ENCODE measurements at places on chromosomes 16 and 17. TPM values are rescaled to one million over a fixed set of nuclear protein-coding genes. Genes with fewer than 3 reads are reported as not detected.

GRCh38 chr17:73895157-73895556, 250.9 kb upstream of the SDK2 start:
- DNase-seq: no peak

DNA sequence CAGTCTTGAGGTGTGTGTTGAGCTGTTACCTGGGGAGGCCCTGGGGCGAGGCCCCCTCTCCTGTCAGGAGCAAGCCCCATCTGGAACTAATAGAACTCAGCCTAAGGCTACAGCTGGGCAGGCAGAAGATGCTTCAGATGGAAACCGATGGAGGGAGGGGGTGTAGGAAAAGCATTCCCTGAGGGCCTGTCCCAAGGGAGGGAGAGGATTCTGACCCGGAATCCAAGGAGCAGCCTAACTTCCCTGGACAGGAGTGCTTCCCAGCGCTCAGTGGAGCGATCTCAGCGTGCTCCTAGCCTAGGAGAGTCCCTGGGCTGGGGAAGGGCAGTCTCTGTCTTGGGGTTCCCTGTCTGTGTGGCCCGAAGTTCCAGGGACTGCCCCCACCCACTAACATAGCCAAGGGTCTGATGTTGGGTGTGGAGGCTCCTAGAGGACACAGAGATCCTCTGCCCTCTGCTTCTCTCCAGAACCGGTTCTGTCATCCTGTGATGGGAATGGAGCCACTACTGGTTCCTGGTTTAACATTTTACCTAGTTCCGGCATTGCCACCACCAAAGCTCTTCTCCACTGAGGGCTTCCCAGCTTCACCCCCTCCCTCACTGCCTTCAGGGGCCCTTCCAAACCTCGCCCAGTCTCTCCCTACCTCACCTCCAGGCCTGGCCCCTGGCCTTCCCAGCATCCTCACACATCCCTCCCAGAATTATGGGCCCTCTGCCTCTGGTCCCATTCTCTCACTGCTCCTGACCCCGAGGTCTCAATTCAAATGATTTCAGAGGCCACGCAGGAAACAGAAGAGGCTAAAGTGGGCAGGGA, 58.7 kb downstream of the RTN4RL1 start:
- no peak for DNase-seq

DNA sequence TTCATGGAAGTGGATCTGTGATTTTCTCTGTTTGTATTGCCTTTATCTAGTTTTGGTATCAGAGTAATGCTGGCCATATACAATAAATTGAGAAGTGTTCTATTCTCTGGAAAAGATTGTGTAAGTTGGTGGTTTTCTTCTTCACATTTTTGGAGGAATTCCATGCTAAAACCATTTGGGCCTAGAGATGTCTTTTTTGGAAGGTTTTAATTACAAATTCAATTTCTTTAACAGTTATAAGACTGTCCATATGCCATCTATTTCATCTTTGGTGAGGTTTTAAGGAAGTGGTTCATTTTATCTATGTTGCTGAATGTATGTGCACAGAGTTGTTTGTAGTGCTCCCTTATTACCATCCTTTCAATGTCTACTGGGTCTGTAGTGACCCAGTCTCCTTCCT, 46.0 kb downstream of the CACNG1 start:
- DNase-seq: no peak

DNA sequence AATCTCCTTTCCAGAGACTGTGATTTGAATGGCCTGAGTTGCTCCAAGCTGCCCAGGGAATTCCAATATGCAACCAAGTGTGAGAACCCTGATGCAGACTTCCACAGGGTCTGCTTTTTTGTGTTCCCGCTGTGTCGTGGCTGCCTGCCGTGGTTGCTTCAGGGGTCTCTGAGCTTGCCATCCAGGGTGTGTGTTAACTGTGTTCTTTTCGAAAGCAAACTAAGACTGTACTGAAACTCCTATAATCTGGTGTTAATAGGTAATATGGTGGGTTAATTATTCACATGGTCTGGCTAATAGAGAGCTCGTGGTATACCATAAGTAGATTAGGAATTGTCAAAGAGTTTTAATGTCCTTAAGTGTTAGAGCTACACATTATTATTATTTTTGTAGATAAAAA, 20.7 kb downstream of the UBN1 start:
- no peak for DNase-seq

DNA sequence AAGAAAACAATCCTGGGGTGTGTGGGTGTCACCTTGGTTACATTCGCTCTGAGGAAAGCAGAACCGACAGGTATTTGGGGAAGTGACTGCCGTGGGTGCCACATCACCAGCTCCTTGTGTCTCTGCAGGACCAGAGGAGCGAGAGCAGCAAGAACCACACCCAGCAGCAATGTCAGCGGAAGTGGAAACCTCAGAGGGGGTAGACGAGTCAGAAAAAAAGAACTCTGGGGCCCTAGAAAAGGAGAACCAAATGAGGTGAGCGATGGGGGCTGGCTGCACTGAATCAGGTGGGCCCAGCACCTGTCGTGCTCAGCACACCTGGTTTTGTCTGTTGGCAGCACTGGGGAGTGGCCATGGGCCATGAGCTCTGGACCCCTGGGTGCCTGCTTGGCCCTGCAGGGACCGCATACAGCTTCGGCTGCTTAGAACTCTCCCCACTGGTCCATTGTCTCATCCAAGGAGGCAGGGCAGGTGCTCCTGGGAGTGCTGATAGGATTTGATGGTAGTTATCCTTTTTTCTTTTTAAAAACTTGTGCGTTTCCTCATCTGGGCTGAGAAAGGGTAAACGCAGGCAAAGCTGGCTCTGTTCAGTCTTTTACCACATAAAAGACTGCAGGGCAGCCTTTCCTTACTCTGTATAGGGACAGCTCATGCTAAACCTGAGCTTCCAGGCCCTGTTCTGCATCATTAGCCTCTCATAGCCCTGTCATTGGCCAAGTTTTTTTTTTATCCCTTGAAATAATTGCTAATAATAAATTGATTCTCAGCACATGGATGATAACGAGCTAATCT, 29.4 kb downstream of the HMOX2 start:
- no peak for DNase-seq

Gene FOXC2
- 0.42 TPM for total RNA-seq

Gene HCRT
- total RNA-seq: not detected
